ENCODE measurements at places on chromosomes 12 and 14. TPM values are rescaled to one million over a fixed set of nuclear protein-coding genes. Genes with fewer than 3 reads are reported as not detected.

SNRPF gene
- total RNA-seq, result 81.5 TPM

IFNG-AS1 gene
- total RNA-seq, result 0.95 TPM

KCNH3 gene
- 1.6 TPM for total RNA-seq

RPL10L gene
- total RNA-seq, result not detected

TMEM229B gene
- total RNA-seq, result 3.5 TPM

Data from activated T-cell treated with anti-CD3 and anti-CD28 coated beads, Interleukin-2, amount 50 U/mL, for 4 hours (primary cell).